A549 treated with ZK216348 at 1 μM for 4 hours (cell line): ENCODE measurements at places on chromosomes 1 and 21. TPM values are rescaled to one million over a fixed set of nuclear protein-coding genes. Genes with fewer than 3 reads are reported as not detected.

The RNU1-1 gene
- total RNA-seq = not detected in 5 replicates

The MIXL1 gene
- 0.13 TPM in 1 of 5 replicates, not detected in the others for total RNA-seq

The IL19 gene
- total RNA-seq = not detected in 5 replicates

The AK5 gene
- 5.8 to 13.3 TPM (median 6.9 TPM) in 5 replicates for total RNA-seq

The RPE65 gene
- not detected in 5 replicates for total RNA-seq
